H7 (cell line): ENCODE measurements at places on chromosomes 6 and 20. TPM values are rescaled to one million over a fixed set of nuclear protein-coding genes. Genes with fewer than 3 reads are reported as not detected.

GRCh38 chr6:54419885-54420284 is 111.6 kb downstream of the TINAG start:
- no peak for DNase-seq

- DNase-seq, result no peak
These were observed 214.2 kb downstream of the CDH26 start for GRCh38 chr20:60172346-60172984.

- no peak for DNase-seq
These were observed 71.9 kb upstream of the PLCB4 start for GRCh38 chr20:8996817-8997512.

GRCh38 chr20:9128568-9128967 is 59.7 kb downstream of the PLCB4 start:
- DNase-seq, result no peak

- no peak for DNase-seq
These were observed 225.1 kb downstream of the ERMARD start for GRCh38 chr6:169976301-169977081.

DNA sequence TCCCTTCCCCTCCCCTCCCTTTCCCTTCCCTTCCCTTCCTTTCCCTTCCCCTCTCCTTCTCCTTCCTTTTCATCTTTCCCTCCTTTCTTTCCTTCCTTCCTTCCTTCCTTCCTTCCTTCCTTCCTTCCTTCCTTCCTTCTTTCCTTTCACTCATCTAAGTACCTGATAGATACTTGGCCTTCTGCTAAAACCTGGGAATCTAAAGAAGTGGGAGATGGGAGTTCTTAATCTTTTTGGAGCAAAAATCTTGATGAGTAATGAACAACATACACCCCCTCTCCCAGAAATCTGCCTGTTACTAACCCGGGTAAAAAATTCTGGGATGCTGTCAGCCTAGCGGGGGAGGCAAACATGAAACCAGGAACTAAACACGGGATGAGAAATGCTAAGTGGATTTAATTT is 100.7 kb downstream of the VEGFA start:
- no peak for DNase-seq

NOL4L gene
- total RNA-seq, result 26.6 and 28.1 TPM in 2 replicates

DNA sequence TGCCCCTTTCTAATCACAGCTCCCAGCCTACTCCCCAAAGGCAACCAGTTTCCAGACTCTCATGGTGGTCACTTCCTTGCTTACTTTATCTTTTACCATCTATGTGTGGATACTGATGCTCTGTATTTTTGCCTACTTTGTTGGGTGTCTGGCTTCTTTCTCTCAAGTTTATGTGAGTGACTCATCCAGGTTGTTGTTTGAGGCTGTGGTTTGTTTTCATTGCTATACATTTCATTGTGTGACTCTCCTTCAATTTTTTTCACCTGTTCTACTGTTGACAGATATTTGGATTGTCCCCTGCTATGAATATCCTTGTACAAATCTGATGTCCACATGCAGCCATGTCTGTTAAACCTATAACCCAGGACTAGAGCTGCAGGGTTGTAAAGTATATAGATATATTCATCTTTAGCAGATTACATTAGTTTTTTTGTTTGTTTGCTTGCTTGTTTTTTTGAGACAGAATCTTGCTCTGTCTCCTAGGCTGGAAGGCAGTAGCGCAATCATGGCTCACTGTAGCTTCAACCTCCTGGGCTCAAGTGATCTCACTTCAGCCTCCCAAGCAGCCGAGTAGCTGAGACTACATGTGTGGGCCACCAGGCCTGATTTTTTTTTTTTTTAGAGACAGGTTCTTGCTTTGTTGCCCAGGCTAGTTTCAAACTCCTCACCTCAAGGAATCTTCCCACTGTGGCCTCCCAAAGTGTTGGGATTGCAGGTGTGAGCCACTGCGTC is 72.9 kb upstream of the EEF1E1 start:
- DNase-seq, result no peak

LHFPL5 gene
- not detected in 2 replicates for total RNA-seq

DNA sequence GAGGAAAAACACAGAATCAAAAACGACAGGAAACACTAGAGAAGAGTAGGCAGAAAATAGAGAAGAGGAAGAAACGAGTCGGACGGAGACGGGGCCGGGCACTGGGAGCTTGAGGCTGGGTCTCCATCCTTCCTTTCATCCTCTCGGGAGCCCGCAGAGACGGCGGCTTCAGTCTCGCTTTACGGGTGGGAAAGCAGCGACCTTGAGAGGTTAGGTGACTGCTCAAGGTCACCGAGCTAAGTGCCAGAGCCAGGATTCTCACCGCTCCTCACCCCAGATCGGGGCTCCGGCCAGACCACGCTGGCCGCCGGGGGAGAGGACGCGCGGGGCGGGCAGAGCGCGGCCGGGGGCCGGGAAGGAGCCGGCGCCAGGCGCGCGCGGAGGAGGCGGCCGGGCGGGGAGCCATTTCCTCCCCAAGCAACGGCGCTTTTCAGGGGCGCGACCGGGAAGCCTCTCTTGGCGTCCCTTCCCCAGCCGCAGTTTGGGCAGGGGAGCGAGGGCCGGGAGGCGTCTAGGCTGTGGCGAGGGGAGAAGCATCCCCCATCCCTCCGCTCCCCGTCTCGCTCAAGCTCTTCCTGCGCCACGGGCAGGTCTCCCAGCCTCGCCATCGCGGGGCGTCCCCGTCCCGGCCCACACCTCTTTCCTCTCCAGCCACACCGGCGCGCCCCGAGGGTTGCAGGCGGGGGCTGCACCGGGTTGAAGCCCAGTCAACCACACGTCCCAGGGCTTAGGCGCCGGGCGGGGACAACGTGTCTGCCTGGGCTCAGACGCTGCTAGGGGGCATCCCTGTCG is 24.1 kb upstream of the MAP3K7 start:
- peak; percentile 83 for DNase-seq

DNA sequence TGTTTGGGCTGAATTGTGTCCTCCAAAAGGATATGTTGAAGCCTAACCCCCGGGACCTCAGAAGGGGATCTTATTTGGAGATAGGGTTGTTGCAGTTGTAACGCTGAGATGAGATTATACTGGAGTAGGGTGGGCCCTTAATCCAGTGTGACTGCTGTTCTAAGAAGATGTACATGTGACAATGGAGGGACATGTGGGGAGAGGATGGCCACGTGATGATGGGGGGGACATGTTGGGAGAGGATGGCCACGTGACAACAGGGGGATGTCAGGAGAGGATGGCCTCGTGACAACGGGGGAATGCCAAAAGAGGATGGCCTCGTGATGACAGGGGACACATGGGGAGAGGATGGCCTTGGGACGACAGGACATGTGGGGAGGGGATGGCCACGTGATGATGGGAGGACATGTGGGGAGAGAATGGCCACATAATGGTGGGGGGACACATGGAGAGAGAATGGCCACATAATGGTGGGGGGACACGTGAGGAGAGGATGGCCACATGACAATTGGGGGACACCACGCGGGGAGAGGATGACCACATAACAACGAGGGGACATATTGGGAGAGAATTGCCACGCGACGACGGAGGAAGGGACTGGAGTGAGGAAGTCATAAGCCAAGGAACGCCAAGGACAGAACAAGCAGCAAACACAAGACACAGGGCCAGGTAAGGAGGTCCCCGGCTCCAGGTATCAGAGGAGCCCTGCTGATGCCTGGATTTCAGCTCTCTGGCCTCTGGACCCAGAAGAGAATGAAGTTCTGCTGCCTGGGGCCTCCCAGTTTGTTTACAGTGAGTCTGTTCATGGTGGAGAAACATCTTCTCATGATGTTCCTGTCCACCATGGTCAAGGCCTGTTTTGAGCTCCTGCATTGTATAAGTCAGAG is 29.2 kb downstream of the SYNJ2 start:
- no peak for DNase-seq

DNA sequence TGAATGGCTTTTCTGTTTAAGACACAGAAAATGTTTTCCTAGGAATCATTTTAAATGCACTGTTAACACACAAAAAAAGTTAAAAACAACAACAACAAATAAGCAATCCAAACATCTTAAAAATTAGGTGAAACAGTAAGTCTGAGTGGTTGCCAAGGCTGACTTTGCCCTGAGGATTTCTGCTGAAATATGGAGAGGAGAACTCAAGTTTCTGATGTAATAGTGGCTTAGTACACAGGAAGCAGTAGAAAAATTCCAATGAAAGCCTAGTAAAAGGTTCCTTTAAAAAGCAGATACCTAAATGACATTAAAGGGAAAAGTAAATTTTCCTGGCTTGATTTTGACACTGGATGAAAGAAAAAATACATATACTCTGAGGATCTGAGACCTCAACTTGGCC is 184.2 kb downstream of the EPM2A start:
- no peak for DNase-seq

- no peak for DNase-seq
These were observed 104.7 kb upstream of the SGK1 start for GRCh38 chr6:134422426-134423231.

DNA sequence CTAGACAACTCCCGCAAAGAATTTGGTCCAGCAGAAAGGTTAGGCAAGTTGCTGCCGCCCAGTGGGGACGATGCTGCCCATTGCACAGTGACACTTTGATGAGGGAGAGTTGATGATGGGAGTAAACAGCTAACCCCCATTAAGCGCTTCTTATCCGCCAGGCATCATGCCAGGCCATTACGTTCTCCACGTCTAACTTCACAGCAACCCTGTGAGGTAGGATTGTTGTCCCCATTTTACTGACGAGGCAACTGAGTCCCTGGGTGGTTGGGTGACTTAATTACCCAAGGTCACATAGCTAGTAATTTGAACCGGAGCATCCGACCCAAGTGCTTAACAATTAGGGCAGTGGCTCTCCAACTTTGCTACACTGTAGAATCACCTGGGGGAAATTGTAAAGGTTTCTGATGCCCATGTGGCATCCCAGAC is 738 bp downstream of the RALGAPB start:
- no peak for DNase-seq

DNA sequence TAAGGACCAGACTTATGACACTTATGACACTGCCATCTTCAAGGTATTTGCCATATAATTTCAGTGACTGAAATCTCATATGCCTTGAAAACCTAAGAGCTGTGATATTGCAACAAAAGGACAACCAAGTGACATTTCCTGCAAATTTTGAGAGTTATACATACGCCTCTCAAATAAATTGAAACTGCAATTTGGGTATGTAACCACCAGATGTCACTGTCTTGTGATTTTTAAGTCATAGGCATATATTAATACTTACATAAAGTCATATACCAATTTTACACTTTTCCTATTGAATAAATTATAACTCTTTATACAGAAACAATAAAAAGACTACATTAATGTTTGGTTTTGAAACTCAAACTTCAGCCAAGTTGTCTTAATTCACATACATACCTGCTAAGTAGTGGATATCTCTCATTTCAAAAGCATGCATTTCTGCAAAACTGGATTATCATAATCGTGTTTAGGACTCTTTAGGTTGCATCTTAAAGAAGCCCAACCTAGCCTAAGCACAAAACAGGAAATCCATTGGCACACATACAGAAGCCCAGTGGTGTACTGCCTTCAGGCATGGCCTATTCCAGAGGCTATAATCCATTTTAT is 180.2 kb downstream of the PACRG start:
- DNase-seq, result no peak

NR2E1 gene
- not detected in 2 replicates for total RNA-seq

FAM210B gene
- total RNA-seq, result 19.1 and 23.9 TPM in 2 replicates

DNA sequence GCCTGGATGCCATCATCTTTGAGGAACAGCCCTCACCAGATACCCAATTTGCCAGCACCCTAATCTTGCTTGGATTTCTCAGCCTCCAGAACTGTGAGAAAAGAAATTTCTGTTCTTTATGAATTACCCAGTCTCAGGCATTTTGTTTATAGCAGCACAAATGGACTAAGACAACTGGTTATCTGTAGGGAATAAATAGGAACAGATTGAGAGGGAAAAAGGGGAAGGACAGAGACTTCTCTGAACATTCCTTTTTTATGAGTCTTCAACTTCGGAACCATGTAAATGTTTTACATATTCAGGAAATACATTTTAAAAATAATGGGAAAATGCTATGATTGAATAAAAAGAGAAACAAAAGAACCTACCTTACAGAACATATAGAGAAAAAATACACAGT is 20.9 kb downstream of the KCTD20 start:
- DNase-seq, result no peak

FAM83B gene
- total RNA-seq, result 1.5 and 1.7 TPM in 2 replicates

GRCh38 chr20:61759286-61760065 is 306.2 kb downstream of the TAF4 start:
- DNase-seq, result no peak

TMEM170B gene
- 1.5 and 3.1 TPM in 2 replicates for total RNA-seq

DNA sequence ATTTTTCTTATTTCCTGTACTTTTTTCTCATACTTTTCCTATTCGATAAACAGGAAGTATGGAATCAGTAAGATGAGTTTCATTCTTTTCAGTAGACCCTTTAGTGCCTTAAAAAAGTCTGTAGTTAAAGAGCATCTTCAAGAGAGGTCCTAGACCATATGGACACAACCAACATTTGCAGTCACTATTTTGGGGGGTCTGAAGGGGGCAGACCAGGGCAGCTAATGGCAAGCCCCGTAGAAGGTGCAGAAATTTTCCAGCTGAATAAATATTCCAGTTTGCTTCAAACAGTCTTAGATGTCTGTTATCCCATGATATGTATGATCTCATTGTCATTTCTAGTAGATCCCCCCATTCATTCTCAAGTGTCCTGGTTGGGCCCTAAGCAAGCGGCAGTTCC is 52.8 kb downstream of the MAP3K5 start:
- DNase-seq, result no peak

ID4 gene
- 3.4 and 3.5 TPM in 2 replicates for total RNA-seq

DNA sequence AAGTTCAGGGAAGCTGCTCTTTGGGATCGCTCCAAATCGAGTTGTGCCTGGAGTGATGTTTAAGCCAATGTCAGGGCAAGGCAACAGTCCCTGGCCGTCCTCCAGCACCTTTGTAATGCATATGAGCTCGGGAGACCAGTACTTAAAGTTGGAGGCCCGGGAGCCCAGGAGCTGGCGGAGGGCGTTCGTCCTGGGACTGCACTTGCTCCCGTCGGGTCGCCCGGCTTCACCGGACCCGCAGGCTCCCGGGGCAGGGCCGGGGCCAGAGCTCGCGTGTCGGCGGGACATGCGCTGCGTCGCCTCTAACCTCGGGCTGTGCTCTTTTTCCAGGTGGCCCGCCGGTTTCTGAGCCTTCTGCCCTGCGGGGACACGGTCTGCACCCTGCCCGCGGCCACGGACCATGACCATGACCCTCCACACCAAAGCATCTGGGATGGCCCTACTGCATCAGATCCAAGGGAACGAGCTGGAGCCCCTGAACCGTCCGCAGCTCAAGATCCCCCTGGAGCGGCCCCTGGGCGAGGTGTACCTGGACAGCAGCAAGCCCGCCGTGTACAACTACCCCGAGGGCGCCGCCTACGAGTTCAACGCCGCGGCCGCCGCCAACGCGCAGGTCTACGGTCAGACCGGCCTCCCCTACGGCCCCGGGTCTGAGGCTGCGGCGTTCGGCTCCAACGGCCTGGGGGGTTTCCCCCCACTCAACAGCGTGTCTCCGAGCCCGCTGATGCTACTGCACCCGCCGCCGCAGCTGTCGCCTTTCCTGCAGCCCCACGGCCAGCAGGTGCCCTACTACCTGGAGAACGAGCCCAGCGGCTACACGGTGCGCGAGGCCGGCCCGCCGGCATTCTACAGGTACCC is at the start of gene ESR1:
TSS of gene ESR1 (plus strand) at position 170 of the 858 bp plus-strand sequence. CDS start at position 401, 231 bp downstream.
- DNase-seq, result peak; percentile 85

DNA sequence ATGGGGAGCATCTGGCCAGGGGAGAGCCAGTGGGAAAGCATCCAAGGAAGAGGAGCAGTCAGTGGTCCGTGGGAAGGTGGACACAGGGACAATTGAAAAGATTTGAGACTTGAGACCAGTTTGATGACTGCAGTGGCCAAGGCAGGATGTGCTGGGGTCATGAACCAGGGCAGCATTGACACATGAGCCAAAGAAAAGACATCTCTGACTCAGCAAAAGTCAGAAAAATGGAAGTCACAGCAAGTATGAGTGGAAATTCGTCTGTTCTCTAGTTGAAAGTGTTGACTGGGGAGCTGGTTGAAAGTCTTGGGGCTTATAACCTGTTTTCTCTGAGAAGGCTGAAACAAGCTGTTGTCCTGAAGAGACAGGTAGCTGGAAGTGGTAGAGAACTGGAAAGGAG is 31.3 kb downstream of the RAB22A start:
- no peak for DNase-seq

C20orf204 gene
- 1.1 and 1.6 TPM in 2 replicates for total RNA-seq
